Stimulated activated naive CD8-positive, alpha-beta T cell treated with anti-CD3 and anti-CD28 coated beads, Interleukin-15, Interleukin-2, amounts not matched to agents 100 U/mL and 50 U/mL, for 24 hours (primary cell): ENCODE measurements at places on chromosomes 13 and 19.

DNA sequence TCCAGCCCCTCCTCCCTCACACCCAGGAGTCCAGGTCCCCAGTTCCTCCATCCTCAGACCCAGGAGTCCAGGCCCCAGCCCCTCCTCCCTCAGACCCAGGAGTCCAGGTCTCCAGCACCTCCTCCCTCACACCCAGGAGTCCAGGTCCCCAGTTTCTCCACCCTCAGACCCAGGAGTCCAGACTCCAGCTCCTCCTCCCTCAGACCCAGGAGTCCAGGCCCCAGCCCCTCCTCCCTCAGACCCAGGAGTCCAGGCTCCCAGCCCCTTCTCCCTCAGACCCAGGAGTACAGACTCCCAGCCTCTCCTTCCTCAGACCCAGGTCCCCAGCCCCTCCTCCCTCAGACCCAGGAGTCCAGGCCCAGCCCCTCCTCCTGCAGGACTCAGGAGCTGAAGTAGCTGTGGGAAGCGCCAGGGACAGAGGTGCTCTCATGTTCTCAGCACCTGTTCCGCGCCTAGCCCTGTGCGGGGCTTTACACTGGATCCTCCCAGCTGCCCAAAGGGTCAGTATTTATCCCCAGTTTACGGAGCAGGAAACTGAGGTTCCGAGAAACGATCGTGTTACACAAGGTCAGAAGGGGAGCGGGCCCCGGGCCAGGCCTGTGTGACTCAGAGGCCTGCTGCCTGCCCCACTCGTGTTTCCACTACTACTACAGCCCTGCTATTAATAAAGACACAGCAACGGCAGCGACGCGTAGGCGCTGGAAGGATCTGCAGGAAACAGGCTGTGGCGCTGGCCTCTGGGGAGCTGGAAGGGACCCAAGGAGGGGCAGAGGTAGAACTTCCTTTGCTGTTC is 1.7 kb upstream of the SBK3 start:
- DNase-seq = peak; percentile 7

DNA sequence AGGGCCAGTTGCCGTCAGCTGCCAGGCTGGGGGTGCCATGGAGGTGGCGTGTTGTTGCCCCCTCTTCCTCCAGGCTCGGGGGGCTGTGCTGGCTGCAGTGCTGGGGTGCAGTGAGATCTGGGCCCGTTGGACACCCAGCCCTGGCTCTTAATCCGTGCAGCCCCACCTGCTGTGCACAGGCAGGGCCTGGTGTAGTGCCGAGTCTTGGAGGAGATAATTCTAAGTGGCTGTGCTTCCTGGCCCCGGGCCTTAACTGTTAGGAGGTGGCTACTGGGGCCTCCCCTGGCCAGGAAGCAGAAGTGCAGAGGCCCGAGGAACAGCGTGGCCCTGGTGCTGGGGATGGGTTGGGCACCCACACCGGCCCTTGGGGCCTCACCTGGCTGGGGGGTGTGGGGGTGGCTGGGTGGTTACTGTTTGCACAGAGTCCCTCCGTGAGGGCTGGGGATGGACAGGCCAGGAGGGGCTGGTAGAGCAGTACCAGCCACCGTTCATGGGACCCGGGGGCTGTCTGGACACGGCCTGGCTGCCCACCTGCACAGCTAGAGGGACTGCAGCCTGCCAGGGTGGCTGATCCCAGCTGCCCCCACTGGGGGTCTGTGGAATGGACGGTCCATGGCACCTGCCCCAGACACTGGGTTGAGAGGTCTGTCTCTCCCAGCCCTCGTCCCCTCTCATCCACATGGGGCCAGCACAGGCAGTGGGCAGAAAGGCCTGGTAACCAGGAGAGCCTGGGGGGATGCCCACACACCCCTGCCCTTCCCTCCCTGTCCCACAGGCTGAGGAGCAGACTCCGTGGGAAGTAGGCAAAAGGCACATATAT is 3.3 kb downstream of the GPX4 start:
- DNase-seq = no peak

DNA sequence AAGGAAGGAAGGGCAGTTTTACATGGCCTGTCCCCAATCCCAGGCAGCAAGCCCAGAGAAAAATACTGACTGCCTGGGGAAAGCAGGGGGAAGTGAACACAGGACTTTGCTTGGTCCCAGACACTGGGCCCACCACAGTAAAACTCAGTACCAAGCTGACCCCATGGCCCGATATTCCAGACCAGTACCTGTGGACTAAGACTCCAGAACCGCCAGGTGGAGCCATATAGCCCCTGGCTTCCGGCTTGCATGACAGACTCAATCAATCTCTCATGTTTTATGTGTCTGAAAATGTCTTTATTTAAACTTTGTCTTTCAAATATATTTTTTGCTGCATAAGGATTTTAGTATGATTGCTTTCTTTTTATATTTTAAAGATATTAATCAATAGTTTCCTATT is 767.9 kb upstream of the SLITRK6 start:
- DNase-seq = no peak

- peak; percentile 58 for DNase-seq
These were observed 6.4 kb downstream of the DOHH start for GRCh38 chr19:3494051-3494450.

- no peak for DNase-seq
These were observed 2.9 kb upstream of the GPR18 start for GRCh38 chr13:99261059-99261458.

- peak; percentile 61 for DNase-seq
These were observed 4.9 kb downstream of the HRC start for GRCh38 chr19:49150106-49150943.

GRCh38 chr19:8209462-8210378 is 550 bp downstream of the CERS4 start:
- peak; percentile 83 for DNase-seq

DNA sequence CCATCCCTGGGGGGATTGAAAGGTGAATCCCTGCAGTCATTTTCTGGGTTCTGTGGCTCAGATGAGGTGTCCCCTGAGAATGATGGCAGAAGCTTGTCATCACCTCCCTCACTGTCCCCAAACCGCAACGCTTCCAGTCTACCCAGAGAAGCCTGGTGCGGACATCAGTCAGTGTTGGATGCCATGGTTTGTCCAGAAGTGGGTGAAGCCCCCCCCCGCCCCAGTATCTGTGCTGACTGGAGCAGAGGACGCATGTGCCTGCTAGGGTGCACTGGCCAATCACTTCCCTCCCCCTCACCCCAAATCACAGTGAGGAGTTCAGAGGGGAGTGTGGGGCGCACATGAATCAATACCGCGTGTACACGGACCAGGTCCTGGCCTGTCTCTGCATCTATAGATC is 150.5 kb downstream of the TEX29 start:
- no peak for DNase-seq

GRCh38 chr13:103487841-103488240 is 421.6 kb upstream of the SLC10A2 start:
- DNase-seq = no peak

- no peak for DNase-seq
These were observed 3.0 kb downstream of the ZC3H4 start for GRCh38 chr19:47110521-47111005.

DNA sequence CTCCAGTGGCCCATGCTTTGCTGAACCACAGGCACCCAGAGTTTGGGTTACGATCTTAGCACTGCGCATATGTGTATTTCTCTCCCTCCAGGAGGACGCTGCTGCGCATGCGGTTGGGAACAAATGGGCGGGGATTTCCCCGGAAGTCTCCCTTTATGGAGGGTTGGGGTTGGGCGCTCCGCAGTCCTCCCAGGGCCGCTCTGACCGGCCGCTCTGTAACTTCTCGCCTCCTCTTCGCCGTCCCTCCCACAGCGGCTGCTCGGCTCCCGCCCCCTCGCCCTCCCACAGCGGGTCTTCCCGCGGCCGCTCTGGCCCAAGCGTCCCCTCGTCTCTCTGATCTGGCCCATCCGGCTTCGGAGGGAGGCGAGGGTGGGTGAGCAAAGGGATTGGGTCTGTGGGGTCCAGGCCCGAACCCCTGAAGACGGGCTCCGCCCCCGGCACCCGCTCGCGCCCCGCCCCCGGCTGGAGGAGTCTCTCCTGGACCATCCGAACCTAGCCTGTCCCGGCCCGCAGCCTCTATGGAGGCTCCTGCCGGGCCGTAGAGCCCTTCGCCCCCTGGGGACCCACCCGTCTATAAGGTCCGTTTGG is at the start of gene MEGF8:
MEGF8 (plus strand) TSS at position 328 of the 588 bp plus-strand sequence. CDS start 609 bp downstream, outside the sequence.
- DNase-seq = peak; percentile 98

GRCh38 chr19:3359015-3359918 is 7.1 kb upstream of the NFIC start:
- peak; percentile 68 for DNase-seq

DNA sequence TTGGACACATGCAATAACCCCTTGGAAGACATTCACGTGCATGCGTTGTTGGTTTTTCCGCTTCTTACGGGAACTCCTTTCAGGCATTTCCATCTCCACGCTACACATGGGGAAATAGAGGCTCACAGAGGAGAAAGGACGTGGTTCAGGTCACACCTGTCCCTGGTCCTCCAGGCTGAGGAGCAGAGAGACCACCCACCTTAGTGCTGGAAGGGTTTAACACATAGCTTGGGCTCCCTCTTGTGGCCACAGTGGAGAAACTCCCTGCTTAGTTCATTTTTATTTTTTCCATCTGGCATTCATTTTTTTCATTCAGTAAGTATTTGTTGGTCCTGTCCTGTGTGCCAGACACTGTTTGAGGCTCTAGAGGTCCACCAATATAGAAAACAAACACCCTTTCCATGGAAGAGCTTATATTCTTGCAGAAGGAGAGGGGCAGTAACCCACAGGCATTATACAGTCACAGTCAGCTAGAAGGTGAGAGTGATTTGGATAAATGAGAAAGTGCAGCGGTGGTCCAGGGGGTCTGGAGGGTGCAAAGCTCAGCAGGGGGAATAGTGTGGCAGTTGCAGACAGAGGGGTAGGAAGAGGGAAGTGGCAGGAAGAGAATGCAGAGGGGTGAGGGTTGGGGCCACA is 24.2 kb upstream of the TTYH1 start:
- peak; percentile 76 for DNase-seq

GRCh38 chr19:29421196-29421545 is 104.6 kb upstream of the VSTM2B start:
- DNase-seq = no peak

GRCh38 chr13:40406405-40407120 is 259.9 kb downstream of the FOXO1 start:
- DNase-seq = no peak

GRCh38 chr19:51135004-51135403 is 7.1 kb upstream of the SIGLEC7 start:
- no peak for DNase-seq

DNA sequence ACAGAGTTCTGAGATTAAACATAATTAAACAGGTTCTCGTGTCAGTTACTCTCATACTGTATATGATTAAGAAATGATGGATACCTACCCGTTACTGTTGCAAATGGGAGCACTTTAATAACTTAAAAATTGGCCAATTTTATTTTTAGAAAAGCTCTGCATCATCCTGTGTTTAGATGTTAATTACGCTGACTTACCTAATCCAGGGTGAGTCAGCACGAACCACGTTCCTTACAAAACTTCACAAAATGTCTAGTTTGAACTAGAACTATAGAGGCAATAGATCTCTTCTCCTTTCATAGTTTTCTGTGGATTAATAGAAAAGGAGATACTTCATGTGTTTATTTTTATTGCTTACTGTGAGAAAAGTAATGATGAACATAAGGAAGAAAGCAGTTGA is 363.9 kb downstream of the MYO16 start:
- DNase-seq = no peak

- DNase-seq = no peak
These were observed 401.1 kb upstream of the SPRY2 start for GRCh38 chr13:80742033-80742432.

- no peak for DNase-seq
These were observed 814.4 kb downstream of the EFNB2 start for GRCh38 chr13:105721016-105721415.

GRCh38 chr19:1248786-1249297 is 459 bp downstream of the MIDN start:
- DNase-seq = peak; percentile 88

DNA sequence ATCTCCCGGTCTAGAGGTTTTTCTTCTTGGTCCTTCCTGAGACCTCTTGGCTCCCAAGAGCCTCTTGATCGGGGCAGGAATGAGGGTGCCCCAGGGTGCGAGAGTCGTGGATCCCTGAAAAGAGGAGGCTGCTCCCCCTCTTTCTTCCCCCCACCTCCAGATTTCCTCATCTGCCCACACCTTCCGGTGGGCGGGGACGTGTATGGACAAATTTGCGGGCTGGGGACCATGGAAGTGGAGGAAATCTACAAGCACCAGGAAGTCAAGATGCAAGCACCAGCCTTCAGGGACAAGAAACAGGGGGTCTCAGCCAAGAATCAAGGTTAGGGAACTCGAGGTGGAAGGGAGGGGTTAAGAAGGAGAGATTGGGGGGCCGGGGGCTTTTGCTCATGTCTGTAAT is at the start of gene MCEMP1:
MCEMP1 (plus strand) TSS at position 237 of the 400 bp plus-strand sequence; CDS start at position 268, 31 bp downstream.
- DNase-seq = no peak

GRCh38 chr13:51805313-51805712 is 1.4 kb upstream of the DHRS12 start:
- no peak for DNase-seq

GRCh38 chr13:80036845-80037504 is 304.0 kb downstream of the SPRY2 start:
- DNase-seq = no peak

DNA sequence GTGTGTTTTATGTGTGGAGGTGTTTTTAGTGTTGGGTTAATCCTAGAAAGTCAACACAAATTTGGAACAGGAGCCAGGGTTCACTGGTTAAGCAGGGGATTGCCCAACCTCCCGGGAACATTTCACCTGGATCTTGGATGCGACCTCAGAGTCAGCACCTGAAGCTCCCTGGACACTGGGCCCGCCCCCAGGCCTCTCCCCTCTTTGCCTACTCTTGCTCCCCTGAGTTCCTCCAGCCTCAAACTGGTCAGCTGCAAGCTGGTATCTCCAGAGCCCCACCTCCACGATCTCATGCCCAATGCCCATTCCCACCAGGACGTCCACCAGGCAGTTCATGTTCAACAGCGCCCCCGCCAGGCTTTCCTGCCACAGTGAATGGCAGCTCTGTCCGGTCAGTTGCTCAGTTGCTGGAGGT is 9.7 kb downstream of the HSD17B14 start:
- no peak for DNase-seq

- DNase-seq = no peak
These were observed 68.5 kb upstream of the GPR183 start for GRCh38 chr13:99375738-99376080.

DNA sequence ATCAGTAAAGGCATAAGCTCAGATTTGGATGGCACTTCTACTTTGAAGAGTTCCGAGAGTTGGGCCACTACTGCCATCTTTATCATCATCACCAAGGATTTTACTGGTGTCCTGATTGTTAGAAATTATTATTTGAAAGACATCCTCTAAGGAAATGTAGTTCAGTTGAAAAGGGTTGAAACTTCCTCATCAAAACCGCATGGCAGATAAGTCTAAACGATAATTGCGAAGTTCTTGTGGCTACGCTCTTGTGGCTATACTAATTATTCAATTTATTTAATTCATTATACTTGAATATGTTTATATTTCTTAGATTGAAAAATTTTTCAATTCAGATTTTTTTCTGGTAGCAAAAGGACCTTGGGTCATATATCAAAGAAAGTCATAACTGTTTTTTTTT is 22.4 kb downstream of the TNFRSF19 start:
- DNase-seq = no peak
